ENCODE measurements at places on chromosomes 11 and 22.

DNA sequence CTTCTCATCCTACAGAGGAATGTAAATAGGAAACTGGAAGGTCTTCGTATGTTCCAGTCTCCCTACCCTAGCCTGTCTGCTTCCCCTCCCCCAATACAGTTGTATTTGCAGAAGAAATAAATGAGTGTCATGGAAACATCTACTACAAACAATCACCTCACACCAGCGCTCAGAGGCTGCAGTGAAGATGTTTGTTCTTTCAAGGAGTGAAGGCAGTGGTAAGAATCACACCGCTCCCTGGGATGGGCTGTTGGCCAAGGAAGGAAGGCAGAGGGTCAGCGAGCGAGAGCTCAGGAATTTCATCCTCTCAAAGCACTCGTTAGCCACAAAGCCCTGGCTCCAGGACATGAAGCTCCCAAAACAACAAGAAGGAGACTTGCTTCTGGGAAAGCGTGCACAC is 1.1 kb upstream of the IGSF9B start:
- no peak for DNase-seq

- no peak for DNase-seq
These were observed 18.5 kb downstream of the SERPIND1 start for GRCh38 chr22:20792221-20792965.

DNA sequence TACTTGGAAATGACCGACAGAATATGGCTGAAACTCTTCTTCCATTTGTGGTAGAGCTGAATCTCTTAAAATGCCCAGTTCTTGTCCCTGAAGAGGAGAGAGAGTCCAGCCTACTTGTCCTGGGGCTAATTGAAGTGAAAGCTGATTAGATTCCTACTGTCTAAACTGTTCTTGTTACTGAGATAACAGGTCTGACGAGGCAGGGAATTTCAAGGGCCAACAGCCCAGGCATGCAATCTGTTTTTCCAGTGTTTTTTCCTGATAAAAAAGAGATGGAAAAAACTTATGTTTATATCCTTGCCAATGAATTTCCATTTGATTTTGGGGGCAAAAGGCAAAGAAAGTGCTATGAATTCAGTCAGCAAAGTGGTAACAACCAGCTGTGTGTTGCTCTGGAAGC is 195.5 kb downstream of the ETS1 start:
- DNase-seq = no peak

DNA sequence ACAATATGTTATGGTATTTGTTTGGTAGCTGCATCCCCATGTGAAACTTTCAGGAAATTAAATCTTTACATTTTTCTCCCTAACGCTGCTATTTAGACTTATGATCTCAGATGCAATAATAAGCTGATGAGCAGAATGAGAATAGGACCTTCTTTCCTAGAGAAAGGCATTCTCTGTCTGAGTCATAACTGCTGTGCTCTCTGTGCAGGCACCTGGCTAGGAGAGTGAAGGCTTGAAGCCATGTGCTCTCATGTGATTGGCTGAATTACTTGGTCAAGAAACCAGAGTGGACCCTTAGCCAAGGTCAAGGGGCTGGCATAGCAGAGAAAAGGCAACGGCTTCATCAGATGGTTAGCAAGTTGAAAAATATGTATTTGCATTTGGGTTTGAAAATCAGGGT is 185.0 kb downstream of the ADAMTS15 start:
- no peak for DNase-seq

DNA sequence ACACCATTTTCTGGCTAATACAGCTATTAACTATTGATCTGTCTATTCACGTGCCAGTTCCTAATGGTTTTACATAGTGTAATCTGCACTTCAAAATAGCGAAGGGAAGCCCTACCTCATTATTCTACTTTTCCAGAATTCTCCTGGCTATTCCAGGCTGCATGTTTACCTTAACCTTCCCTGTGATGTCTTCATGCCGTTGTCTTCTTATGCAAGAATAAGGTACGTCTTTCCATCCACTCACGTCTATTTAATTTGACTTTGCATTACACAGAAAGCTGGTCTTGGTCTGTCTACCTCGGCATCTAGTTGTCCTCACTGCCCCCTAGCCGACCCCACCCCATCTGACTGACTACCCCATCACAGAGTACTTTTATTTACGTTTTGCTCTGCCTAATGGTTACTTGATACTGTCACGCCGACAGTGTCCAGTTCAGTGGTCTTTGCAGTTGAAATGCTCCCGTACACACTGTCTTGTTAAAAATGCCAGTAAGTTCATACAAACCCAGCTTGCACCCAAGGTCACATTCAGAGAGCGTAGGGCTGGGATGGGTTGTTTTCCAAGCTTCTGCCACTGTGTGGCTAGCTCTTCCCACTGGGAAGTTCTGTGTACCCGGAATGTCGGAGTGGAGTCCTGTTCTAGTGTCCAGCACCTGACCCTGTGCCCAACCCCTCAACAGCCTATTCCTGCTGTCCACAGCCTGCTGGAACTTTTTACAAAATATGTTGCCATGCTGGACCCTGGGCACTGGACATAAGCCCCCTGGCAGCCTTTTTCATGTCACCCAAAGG is 15.0 kb downstream of the NEAT1 start:
- no peak for DNase-seq

- DNase-seq = no peak
These were observed 7.2 kb upstream of the RASGRP2 start for GRCh38 chr11:64751136-64751535.

- DNase-seq = no peak
These were observed 133.4 kb upstream of the E2F8 start for GRCh38 chr11:19374151-19374569.
